Peyer's patch (tissue), 4 donors: ENCODE measurements at places on chromosomes 12 and 14. TPM values are rescaled to one million over a fixed set of nuclear protein-coding genes. Genes with fewer than 3 reads are reported as not detected.
A peak's percentile ranks its signal among the peaks of the same experiment; 100 is the strongest.

Gene RNFT2
- 3.9 TPM for total RNA-seq

Gene HOXC9
- total RNA-seq: 1.7 TPM

Gene OASL
- total RNA-seq: 1.2 TPM

Gene GTF2A1
- 28.9 TPM for total RNA-seq

Gene DCN
- total RNA-seq: 543 TPM

Gene SLC6A12
- total RNA-seq: not detected

Gene KRT80
- total RNA-seq: 0.13 TPM

Gene VEZT
- total RNA-seq: 90.0 TPM

Gene CALCOCO1
- 176 TPM for total RNA-seq

Gene TAS2R20
- 3.5 TPM for total RNA-seq

GRCh38 chr14:93319958-93320357 lies 12.9 kb downstream of the BTBD7 start:
- DNase-seq: no peak

DNA sequence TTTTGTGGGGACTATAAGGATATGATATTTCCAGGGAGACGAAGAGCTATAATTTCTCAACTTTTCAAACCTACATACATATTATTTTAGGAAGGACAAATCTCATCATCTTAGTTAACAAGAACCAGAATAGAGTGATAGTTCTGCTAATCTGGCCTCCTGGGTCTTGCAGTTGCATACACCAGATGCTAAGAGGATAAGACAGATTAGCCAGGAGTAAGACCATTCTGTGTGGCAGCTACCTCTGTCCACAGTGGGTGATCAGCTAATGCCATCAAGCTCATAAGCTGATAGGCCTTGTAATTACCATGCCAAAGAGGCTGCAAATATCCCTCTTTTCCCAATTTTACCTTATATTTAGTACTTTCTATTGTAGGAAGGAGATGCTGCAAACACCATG lies 776.8 kb downstream of the NRXN3 start:
- no peak for DNase-seq

GRCh38 chr14:72336311-72336980 lies 404.2 kb downstream of the RGS6 start:
- DNase-seq: no peak

- DNase-seq: no peak
Observed at GRCh38 chr12:68959891-68960464, 27.0 kb upstream of the CPM start.

GRCh38 chr14:92323011-92323915 lies at the start of gene SLC24A4:
Gene SLC24A4, plus strand, starts transcription at chr14:92323165. Its CDS starts 666 bp downstream, at chr14:92323831.
- no peak for DNase-seq

DNA sequence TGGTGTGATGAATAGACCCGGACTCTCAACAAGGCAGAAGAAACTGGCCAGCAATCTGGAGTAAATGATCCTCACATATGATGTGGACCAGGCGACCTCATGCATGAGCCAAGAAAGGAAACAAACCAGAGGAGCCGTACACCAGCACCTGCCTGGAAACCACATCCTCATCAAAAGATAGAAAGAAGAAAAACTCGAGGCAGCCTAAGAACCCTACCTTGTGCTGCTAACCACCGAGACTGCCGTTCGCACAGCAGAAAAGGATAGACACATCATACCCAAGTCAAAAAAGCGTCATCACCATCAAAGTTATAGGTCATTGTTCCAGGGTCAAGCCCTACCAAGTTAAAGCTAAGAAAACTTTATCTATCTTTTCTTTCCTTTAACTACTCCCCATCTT lies 66.7 kb downstream of the RESF1 start:
- no peak for DNase-seq

DNA sequence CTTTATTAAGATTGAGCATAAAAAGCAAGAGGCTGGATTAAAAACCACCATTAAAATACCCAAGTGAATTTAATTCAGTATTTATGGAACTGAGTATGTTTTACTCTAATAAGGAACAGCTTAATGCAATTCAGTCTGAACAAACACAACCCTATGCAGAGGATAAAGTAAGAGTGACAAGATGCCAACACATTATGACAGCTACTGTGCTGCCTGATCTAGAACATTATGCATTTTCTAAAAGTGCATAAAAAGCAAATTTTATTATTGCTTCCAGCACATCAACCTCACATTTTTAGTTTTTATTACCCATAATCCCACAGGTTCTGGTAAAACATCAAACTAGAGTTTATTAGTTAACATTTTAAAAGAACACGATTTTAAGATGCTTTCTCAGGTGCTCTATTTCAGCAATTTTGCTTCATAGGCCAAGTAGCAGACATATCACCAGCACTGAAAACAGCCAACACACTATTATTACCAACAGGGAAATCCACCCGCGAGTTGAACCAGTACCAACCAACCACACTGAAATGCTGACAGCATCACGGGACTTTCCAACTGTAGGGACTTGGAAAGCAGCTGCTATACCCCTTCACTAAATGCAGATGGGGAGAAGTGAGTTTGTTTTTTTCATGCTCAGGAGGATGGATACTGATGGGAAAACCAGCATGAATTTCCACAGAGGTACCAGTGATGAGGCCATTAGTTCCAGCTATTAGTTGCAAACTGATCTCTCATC lies 372.1 kb downstream of the KCNH5 start:
- no peak for DNase-seq

GRCh38 chr14:33070475-33070874 lies 131.8 kb downstream of the NPAS3 start:
- no peak for DNase-seq

- no peak for DNase-seq
Observed at GRCh38 chr14:21840765-21841164, 167.1 kb upstream of the OR4E1 start.

- DNase-seq: no peak
Observed at GRCh38 chr14:78425330-78425729, 255.2 kb downstream of the NRXN3 start.

DNA sequence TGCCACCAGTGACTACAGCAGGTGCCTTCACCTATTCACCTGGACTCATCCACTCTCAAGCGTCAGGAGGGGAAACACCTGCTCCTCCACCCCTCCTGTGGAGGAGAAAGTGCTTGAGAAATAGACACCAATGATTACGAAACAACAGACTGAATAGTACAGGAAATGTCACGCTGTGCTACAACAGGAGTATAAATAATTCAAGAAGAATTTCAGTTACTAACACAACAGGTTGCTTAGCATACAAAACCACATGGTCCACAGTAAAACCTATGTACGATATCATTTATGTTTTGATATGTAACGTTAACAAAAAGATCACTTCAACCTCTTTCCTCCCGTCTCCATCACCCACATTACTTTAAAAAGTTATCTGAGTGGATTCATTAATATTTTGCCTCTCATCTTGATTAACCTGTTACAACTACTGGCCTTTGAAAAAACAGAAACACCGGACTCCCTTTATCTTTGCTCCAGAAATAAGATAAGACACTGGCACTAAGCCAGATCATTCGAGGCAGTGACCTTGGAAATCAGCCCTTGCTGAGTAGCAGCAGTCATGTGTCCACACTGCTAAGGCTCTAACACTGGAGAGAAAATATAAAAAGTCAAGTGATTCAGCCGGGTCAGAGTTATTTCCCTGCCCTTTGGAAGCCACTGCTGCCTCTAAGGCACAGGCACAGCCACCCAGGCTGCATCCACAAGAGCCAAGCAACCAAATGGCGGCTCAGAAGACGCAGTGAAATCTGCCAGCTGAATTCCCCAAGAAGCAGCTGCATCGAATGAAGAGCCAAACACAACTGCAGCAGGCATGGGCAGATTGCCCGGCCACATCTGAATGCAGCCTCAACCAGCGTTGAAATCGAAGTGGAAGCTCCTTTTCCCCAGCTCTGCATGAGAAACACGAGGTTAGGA lies 40.9 kb downstream of the NT5DC3 start:
- DNase-seq: peak; percentile 68

DNA sequence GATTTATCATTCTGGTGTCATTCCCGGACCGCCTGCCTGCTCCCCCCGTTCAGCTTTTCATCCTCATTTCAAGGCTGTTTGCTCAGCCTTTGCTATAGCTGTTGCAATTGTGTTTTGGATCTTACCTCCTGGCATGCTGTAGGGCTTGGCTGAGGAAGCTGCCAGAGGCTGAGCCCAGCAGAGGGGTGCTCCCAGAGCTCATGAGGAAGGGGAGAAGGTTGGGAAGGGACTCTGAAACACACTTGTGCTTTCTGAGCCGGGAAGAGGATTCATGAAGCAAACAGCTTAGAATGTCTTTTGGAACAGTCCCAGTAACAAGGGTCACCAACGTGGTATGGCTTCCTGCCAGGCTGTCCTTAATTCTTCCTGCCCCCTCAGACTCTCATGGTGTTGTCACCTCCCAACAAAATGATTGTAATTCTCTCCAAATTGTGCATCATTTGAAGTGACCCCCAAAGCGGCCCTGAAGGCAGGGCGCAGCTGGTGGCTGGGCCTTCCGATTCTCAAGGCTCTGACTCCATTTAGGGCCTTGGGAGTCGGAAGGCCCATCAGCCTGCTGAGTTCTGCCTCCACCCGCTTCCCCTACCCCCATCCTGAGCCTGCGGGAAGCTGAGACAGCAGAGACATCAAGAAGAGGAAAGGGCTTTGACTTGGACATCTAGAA lies 111.9 kb upstream of the ARHGAP5 start:
- no peak for DNase-seq

- DNase-seq: no peak
Observed at GRCh38 chr14:34043627-34044372, 92.9 kb upstream of the EGLN3 start.

DNA sequence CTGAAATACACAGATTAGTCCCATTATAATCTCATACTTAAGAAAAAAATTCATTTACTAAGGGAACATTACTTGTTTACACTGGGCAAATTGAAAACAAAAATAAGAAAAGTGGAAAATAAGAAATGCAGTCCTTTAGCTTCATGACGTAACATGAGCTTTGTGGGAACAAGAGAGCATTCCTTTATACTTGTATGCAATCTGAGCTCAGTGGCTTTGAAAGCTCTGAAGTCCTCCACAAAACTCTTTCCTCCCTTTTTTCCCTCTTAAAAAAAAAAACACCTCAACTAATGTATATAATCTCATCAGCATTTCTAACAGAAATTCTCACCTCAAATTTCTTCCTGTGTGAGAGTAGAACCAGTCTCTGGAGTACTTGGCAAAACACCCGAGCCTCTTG lies 76.9 kb upstream of the OTX2 start:
- DNase-seq: no peak

GRCh38 chr14:68458840-68459469 lies 333.9 kb downstream of the ZFP36L1 start:
- DNase-seq: peak; percentile 71

GRCh38 chr14:99212646-99213045 lies 59.4 kb downstream of the BCL11B start:
- no peak for DNase-seq

DNA sequence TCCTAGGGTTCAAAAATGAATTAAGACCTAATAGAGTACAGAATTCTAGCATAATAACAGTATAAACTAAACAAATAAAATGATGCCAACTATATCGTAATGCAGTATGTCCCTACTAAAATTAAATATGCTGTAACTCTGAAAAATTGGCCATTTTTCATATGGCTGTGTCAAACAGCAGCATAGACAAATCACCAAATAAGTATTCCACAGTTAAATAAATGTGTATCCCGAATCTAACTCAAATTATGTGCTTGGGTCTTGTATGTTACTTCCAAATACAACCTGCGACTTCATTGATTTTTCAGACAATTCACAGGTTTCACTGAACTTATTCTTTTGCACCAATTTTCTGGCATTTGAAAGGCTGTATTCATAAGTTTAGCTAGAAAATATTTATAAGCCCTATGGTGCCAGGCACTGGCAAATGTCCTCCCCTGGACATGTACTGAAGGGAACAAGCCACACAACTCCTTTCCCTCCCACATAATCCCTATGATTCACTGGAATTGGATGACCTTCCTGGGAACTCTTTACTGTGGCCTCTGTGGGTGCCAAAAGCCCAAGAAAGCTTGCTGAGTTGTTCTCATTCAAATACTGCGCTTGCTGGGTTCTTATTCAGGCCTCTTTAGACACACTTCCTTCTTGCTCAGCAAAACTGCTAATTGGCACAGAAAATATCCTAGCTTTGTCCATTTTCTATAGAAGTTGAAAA lies 108.8 kb downstream of the KITLG start:
- no peak for DNase-seq

DNA sequence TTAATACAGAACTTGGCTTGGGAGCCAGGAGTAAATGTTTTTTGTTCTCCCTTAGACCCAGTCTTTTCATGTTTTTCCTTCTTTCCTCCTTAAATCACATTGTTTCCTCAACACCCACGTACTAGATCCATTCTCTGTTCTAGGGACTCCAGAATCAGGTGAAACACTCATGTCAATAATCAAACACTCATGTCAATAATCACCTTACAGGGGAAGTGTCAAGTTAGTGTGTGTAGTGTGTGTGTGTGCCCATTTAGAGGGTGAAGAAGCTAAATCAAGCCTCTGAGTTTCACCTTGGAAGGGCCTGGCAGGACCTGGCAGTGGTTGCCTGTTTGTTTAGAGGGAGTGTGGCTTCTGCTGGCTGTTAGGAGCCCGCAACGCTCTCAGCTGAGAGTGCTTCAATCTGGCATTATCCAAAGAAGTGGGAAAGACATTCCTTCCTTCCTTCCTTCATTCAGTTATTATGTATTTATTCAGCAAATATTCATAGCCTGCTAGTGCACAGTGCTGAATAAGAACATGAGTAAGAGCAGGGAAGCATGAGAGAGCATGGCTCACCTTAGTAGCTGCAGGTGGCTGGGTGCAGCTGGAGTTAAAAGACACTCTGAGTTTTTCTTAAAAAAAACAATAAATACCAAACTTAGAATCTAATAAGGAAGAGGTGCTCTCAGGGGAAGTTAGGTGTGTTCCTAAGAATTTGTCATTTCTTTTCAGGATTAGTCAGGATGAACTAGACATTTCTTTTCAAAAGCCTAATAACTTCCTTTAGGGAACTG lies 17.6 kb upstream of the EID3 start:
- DNase-seq: no peak

- DNase-seq: no peak
Observed at GRCh38 chr14:79568594-79568993, 642.7 kb downstream of the DIO2 start.

DNA sequence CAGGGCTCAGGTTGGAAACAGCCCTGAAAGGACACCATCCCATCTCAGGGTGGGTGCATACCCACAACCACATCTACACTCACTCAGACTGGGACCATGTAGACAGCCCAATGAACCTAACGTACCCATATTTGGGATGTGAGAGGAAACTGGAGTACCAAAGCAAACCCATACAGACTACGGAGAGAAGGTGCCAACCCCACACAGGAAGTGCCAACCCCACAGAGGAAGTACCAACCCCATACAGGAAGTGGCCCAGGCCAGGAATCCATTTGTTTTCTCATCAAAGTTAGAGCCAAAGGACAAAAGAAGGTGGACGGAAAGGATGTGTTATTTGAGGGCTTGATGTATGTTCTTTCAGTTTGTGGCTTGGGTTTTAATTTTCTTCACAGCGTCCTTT lies 19.5 kb upstream of the SPIC start:
- no peak for DNase-seq

- DNase-seq: no peak
Observed at GRCh38 chr14:22994762-22995275, 12.5 kb upstream of the AJUBA start.

GRCh38 chr14:60381909-60382308 lies 104.0 kb downstream of the C14orf39 start:
- DNase-seq: no peak
